NAMALWA (cell line): ENCODE measurements at places on chromosomes 7 and 10.

- DNase-seq = no peak
These were observed 52.0 kb downstream of the PANK1 start for GRCh38 chr10:89593043-89593442.

DNA sequence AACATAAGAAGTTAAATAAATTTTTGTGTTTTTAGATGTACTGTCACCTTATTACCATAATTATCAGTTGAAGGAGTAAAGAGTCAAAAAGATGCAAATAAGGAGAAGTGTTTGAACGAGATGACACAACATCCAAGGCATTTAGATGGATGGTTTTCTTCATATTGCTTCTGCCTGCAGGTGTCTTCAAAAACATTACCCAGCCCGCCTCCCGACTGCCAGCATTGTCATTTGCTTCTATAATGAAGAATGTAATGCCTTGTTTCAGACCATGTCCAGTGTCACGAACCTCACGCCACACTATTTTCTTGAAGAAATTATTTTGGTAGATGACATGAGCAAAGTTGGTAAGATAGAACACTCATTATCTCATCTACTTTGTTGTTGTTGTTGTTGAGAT is 26.6 kb downstream of the GALNTL5 start:
- no peak for DNase-seq

GRCh38 chr7:39637400-39637799 is 14.0 kb downstream of the RALA start:
- no peak for DNase-seq

- DNase-seq = no peak
These were observed 705.7 kb upstream of the IGFBP3 start for GRCh38 chr7:46626691-46627310.

DNA sequence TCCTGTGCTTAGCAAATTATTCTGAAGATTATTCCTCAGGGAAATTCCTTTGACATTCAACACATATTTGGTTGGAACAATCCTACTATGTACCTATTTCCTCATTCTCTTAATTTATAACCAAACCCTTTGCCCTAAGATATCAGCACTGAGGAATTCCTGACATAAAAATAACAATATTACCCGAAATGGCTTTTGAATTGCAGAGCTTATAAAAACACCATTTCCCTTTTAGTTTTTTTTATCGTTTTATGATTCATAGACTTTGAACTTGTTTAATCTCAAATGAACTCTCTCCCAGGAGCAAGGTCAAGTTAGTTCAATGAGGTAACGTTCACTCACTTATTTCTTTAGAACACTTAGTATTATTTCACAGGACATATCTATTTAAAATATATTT is 7.7 kb upstream of the ABCB1 start:
- no peak for DNase-seq

GRCh38 chr7:110780712-110781111 is 310.2 kb upstream of the LRRN3 start:
- no peak for DNase-seq

- no peak for DNase-seq
These were observed 13.2 kb upstream of the ABCB5 start for GRCh38 chr7:20602306-20602705.

- DNase-seq = no peak
These were observed 112.5 kb upstream of the TCERG1L start for GRCh38 chr10:131424053-131424452.

DNA sequence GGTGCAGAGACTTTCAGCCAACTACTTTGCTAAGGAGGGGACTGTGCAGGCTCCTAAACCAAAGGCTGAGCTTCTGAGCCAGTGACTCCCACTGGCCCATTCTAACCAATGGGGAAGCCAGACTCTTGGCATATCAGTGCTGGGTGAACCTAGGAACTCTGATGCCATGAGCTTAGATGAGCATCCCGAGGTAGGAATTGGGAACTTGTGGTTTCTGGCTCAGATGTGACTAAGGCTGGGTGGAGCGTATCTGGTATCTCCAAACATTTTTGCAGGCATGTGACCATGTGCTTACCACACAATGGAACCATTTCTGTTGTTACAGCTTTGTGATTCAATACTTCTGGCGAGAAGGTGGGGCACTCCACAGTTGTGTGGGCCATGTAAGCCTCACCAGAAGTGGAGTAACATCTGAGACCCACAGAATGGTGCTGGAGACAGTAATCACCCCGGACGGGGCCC is 2.5 kb upstream of the AVPI1 start:
- DNase-seq = no peak

DNA sequence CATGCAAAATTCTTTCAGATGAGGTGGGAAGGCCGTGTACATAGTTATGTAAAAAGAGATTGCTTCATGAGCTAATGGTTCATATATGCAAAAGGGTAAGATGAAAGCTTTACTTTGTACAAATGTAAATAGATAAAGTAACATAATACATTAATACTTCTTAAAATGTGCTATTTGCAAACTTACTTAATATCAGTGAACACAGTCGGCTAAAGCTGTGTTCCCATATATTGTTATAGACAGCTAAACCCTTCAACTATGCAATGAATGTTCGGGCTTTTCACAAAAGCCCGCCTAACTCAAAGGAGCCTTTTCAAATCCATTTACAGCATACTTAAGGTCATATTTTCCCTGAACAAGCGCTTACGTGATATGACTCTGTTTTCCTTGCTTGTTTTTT is 340.6 kb upstream of the GALNT17 start:
- DNase-seq = no peak

DNA sequence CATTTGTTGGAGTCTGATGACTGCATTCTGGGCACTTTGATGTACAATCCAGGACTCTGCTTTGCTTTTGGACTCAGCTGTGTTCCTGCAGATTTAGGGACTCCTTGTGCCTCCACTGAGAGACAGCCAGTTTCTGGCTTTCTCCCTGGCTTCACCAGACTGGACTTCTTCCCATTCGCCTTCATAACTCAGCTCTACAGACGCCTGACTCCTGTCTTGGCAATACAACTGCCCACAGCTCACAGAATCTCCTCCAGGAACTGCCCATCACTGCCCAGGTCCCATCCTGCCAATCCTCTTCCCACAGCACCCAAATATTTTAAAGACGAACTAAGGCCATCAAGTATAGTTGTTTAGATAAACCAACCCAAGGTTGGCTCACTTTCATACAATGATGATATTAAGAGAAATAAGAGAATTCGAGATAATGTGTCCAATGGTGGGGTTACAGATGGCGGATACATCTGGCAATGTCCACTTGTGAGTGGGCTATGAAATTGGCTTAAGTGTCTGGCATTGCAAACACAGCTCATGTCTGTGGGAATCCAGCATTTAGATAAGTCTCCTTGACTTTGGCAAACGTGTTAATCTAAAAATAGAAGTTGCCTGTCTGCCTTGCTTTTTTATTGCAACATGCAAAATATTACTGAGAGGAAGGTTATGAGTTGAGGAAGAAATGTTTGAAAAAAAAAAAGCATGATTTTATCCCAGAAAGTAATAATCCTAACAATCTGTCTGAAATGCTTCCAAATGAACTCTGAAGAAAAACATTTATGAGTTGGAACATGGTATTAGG is 95.1 kb downstream of the ITGA8 start:
- no peak for DNase-seq

DNA sequence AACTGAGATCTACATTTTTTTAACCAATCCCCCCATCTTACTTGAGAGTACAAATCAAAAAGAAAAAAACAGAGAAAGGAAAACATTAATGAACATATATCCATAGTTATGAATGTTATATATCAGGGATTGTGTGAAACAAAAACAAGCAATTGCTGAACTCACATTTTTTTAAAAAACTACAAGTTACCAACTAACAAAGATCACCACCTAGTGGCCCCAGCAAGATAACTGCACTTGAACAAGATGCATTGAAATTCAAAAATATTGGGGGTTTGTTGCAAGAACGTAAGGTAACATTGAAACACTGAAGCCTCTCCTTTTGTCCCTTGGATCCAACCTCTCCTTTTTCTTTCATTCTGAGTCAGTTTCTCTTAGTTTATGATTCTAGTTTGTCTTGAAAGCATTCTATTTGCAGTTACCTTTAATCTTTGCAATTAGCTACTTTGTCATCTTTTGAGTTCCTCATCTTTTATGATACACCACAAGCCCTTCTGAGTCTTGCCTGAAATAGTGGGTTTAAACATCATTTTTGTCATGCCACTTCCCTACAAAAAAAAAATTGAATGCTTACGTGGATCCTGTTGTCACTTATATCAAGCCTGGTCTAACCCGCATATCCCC is 87.3 kb upstream of the TES start:
- DNase-seq = peak; percentile 57

DNA sequence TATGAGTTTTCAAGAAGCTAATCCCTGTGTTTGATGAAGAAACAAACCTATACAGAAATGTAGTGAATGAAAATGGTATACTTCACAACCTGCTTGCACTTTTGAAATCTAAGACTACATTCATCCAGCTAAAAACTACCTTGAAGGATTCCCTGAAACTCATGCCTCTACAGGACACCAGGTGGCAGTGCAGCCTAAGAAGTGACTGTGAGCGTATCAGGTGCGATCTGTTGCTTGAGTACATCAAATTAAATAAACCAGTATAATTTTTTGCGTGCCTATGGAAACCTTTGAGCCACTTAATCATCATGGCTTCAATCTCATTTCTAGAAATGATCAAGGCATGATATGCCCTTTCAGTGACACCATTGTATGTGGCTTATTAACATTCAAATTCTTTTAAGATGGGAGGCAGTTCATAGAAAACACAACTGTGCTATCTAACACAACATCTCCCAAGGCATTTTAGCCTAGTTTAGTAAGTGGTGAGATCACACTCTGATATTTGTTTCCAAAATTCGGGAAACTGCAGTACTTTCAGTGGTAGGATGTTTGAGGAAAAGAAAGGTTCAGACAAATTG is 57.4 kb downstream of the PPP1R17 start:
- DNase-seq = peak; percentile 79

- no peak for DNase-seq
These were observed 4.3 kb upstream of the ELFN1 start for GRCh38 chr7:1665549-1666316.

GRCh38 chr7:28071570-28071969 is 109.0 kb downstream of the JAZF1 start:
- no peak for DNase-seq
